ENCODE measurements at places on chromosomes 1 and 21.

GRCh38 chr1:235434001-235434400 lies 66.8 kb downstream of the TBCE start:
- DNase-seq, result no peak

DNA sequence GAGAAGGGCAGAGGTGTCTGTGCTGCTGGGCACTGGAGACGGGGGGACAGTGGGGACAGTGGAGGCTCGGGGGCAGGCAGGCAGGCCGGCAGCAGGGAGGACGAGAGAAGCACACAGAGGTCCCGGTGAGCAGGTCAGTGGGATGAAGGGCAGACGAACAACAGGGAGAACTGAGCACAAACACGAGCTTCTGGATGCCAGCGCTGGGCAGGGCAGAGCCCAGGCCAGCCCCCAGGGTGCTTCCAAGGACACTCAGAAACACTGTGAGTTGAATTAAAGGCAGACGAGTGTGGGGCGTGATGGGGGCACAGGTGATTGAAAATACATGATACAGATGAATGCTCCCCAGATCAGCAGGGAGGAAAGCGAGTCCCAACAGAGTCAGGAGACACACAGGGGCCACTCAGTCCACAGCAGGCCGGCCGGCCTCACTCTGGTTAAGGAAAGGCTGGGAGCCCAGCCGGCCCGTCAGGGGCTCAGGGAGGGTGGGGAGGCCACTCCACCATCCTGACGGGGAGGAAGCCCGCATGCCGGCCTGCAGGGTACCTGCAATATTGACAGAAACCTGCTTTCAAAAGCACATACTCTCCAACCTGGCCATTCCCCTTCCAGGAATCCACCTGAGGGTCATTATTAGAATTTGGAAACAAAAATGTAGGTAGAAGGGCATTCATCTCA lies 14.1 kb downstream of the SLC19A1 start:
- no peak for DNase-seq

DNA sequence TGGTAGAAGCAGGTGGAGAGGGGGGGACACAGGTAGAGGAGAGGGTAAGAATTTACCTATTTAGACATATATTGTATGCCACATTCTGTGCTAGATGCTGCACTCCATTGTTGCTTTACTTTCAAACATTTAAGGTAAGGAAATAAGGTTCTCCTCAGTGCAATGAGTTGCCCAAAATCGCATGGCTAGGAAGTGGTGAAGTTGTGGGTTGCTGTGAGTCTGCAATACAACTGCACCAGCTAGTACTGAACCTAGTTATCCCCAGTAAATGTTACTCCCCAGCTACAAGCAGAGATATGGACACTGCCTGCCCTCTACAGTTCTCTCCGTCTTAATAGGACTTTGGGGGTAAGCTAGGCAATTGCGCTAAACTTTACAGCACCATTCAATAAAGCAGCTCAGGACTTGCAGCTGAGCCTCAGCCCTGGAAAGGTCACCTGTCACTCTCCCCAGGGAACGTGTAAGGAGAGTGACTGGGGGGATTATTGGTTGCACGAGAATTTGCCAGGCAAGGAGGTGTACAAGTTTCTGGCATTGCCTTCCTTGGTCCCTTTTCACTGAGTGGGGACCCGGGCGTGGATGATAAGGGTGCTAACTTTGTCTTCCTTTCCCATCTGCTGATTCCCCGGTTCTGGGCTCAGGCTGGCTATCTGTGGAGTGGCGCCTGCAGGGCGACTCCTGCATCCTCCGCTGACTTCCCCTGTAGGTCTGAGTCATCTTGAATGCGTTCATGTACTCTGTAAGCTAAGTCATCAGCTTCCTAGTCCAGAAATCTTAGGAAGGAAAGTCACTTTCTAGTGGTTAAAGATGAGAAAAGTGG lies 71.3 kb upstream of the CNTN2 start:
- DNase-seq, result no peak

DNA sequence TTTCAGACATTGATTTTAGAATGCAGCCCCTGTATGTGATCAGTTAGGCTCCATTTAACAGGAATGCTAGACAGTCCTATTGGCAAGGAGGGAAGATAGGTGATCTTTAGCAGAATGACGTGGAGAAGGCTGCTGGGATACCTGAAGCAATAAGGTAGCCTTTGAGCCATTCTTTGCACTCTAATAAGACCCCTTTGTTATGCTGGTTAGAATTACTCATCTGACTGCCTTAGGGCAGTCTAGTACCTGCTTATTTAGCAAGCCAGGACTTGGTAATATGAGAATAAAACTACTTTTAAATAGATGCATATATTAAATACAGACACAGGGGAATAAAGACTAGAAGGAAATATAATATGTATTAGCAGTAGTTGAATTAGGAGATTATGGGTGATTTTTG lies 29.1 kb downstream of the NGF start:
- DNase-seq, result no peak

GRCh38 chr1:85569737-85570404 lies 10.7 kb upstream of the CCN1 start:
- DNase-seq, result no peak

GRCh38 chr21:29235714-29236197 lies 63.0 kb upstream of the BACH1 start:
- DNase-seq, result no peak

DNA sequence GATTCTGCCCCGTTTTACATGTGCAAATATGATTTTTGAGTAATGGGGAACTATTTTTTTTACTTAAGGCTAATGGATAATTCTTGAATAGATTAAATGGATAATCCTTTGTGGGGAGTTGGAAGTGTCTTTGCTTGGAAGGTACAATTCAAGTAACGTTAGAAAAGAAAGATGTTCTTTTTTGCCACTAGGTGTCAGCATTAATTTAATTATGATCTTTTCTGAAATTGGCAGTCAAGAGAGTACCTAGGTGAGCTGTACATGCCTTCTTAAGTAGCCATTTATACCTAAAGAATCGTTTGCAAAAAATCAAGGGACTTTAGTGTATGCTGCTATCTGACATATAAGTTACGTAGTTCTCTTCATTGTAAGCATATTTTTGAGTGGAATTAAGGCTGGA lies 2.2 kb downstream of the FBXO28 start:
- DNase-seq, result no peak

GRCh38 chr1:247829656-247830055 lies 5.7 kb upstream of the OR14A16 start:
- no peak for DNase-seq

DNA sequence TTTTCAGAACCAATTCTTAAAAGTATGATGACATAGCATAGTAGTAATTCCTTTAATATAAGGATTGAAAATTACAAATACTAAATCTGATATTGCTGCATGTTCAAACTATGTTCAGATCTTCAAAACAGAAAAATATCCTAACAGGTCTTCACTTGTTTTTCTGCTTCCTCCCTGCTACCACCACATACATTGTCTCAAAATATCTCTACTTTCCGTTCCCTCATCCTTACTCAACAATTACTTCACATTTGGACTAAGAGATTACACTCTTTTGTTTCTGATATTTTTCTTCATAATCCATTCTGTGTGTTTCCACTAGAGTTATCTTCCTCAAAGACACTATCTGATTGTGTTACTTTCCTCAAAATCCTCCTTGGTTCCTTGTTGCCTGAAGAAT lies 125.1 kb downstream of the NEK7 start:
- no peak for DNase-seq

DNA sequence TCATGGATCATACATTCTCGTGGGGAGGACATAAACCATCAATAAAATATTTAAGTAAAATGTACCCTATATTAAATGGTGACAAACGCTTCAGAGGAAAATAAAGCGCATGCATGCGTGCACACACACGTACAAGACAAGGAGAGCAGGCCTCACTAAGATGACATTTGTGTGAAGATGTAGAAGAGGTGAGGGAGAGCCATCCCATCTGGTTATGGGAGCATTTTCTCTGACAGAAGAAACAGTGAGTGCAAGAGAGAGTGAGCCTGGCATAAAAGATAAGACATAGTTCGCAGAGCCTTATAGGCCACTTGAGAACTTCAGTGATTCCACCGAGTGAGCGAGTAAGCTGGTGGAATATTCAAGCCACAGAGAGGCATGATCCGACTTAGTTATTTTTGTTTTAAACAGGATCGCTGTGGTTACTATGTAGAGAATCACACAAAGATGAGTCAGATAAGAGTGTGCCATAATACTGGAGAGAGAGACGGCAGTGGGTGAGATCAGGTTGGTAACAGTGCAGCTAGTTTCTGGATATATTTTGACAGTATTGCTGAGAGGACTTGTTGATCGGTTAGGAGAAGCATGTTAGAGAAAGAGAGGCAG lies 624.2 kb downstream of the PLPP3 start:
- no peak for DNase-seq

DNA sequence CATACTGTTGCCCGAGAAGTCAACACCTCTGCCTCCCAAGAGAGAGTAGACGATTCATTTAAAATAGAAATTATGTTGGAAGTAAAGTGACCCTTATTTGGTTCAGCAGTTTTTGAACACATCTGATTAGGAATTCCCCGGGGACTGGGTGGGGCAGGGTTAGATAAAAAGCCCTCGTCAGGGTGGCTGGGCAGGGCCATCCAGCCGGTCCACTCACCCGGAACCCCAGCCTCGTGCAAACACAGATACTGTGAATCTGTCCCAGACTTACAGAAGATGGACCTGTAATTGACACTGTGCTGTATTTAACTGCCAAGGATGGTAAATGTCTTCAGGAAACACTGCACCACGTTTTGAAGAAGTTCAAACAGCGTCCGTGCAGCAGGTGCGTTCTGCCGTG lies 63.7 kb downstream of the PRDM16 start:
- DNase-seq, result no peak

- no peak for DNase-seq
These were observed 14.0 kb downstream of the CAMK1G start for GRCh38 chr1:209597499-209597898.

- no peak for DNase-seq
These were observed 6.0 kb downstream of the TSHB start for GRCh38 chr1:115035652-115036051.

- no peak for DNase-seq
These were observed 229.1 kb downstream of the SETD4 start for GRCh38 chr21:35831230-35831629.

GRCh38 chr1:27990920-27991537 lies 31.3 kb downstream of the XKR8 start:
- DNase-seq, result no peak

DNA sequence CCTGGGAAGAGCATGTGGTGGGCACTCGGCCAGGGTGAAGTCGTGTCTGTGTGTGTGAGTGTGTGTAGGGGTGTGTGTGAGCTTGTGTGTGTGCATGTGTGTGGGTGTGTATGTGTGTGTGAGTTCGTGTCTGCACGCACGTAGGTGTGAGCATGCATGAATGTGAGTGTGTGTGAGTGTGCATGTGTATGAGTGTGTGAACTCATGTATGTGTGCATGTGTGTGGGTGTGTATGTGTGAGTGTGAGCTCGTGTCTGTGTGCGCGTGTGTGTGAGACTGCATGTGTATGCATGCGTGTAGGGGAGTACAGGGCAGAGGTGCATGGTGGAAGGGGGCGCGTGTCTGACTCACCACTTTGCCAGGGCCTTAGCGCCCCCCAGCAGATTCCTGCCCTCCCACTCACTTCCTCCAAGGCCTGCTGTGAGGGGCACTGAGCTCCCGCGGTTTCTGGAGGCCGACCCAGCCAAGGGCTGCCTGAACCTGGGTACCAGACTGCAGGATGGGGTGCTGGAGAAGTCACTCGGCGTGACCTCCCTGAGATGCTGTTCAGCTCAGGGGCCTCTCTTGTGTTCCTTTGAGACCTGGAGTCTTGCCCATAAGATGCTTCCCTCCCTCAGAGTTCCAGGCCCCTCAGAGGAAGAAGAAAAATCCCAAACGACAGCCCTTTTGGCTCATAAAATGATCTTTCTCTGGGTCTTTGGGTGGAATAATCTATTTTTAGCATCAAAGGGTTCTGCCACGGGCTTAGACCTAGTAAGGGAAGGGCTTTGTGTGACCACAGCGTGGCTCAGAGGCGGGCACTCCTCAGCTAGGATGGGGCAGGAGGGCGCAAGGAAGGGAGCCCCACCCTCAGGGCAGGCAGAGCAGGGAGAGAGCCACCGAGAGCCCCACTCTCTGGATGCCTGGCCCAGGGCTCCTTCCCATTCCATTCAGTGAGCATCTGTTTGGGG lies 41.1 kb upstream of the RUNX3 start:
- DNase-seq, result no peak

DNA sequence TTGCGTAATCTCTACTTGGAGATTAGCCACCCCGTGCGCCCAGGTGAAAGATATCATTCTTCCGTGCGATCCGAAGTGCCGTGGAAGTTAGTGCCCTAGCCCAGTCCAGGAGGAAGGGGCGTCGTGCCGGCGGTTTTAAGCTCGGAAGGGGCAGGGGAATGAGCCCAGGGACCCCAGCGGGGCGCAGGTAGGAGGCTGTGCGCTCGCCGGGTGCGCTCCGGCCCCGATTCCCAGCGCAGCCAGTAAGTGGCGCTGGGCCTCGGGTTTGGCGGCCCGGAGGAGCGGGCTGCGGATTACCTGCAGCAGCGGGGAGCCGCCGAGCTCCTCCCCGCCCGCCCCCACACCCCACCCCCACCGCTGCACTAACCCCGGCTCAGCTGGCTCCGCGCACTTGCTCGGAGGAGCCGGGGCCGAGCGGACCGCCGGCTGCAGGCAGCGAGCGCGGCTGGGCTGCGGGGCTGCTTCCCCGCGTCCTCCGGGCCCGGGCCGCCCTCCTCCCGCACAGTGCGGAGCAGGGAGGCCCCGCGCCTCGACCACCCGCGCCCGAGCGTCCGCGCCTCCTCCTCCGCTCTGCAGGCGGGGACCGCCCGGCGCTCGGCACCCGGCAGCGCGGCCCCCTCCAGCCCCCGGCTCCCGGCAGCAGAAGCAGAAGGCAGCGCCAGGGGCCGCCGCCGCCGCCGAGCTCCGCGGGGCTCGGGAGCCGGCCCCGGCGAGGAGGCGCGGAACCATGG lies at the start of gene RYR2:
TSS of gene RYR2 (plus strand) at position 390 of the 731 bp plus-strand sequence. CDS start at position 728, 338 bp downstream.
- no peak for DNase-seq

GRCh38 chr1:206451134-206451686 lies 19.1 kb upstream of the IKBKE start:
- no peak for DNase-seq

DNA sequence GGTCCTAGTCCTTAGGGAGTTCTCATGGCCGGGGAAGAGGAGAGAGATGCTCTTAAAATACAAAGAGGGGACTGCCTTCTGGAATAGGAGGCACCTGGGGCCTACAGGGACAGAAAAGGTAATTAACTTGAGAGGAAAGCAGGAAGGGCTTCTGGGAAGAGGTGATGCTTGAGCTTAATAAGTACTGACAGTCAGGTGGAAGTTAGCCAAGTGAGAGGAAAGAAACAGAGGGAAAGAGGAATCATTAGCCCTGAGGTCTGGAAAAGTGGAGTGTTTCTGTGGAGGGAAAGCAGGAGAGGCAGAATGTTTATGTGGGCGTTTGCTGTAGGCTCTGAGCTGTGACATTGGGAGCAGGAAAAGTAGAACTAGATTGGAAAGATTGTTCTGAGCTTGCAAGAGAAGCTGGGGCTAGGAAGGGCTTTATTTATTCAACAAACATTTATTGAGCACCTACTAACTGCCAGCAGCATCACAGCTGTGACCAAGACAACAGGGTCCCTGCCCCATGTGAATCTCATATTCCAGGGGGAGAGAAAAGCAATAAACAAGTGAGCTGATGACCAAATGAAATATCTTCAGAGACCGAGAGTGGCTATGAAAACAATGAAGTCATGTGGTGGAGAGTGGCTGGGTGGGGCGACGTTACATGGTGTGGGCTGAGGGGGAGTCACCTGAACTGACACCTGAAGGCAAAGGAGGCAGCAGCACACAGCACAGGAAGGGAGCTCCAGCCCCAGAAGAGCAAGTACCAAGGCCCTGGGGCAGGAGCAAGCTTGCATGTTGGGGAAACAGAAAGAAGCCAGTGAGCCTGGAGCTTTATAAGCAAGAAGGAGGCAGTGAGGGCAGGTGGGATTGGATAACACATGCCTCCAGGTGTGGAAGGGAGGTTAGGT lies 4.4 kb upstream of the FNDC5 start:
- no peak for DNase-seq

- peak; percentile 99 for DNase-seq
These were observed at the start of gene PTTG1IP for GRCh38 chr21:44873356-44874239. PTTG1IP (minus strand) TSS chr21:44873690; CDS start chr21:44873616, 74 bp downstream.
